ENCODE measurements at places on chromosomes 5 and 9. TPM values are rescaled to one million over a fixed set of nuclear protein-coding genes. Genes with fewer than 3 reads are reported as not detected.

DNA sequence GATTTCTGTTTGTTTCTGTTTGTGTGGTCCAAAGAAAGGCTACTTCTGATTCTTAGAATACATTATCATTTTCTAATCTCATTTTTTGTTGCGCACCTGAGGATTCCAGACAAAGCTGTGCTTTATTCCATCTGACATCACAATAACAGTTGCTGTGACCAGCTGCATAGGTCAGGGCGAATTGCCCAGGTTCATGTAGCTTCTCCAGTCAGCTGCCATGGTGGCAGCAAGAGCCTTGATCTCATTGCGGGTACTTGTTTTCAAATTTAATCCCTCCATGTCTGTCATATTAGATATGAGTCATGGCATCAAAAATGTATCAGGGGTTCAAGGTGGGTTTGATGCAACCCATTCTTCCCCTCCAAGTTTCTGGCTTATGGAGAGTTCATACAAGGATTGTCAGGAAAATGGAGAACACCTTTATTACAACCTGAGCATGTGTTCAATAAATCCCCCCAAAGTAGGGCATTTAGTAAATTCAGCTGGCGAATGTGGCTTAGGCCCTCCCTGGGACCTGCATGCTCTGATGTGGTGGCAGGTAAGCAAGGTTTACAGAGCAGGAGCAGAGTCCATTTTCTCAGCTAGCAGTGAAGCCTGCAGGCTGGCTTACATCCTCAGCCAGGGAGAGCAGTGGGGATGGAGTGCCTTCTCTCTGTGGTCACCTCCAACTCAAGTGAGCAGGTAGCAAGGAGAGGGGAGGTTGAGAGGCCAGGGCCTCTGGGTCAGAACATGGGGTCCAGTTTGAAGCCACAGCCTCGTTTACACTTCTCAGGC lies 13.9 kb downstream of the CAVIN4 start:
- no peak overlapping the region for H3K4me3 ChIP-seq
- no peak for DNase-seq
- peaks cover 7% of the 10 kb centered on the region for H3K4me1 ChIP-seq
- H3K27ac ChIP-seq: no peak overlapping the region
- H3K27me3 ChIP-seq: peaks cover 2% of the 10 kb centered on the region
- H3K36me3 ChIP-seq: no peaks in the 10 kb centered on the region

- H3K27ac ChIP-seq: no peak overlapping the region
- no peaks in the 10 kb centered on the region for H3K4me1 ChIP-seq
- no peaks in the 10 kb centered on the region for H3K36me3 ChIP-seq
- no peak overlapping the region for H3K4me3 ChIP-seq
- DNase-seq: no peak
- H3K27me3 ChIP-seq: no peaks in the 10 kb centered on the region
These were observed 73.2 kb downstream of the SNCAIP start for GRCh38 chr5:122385286-122385685.

DNA sequence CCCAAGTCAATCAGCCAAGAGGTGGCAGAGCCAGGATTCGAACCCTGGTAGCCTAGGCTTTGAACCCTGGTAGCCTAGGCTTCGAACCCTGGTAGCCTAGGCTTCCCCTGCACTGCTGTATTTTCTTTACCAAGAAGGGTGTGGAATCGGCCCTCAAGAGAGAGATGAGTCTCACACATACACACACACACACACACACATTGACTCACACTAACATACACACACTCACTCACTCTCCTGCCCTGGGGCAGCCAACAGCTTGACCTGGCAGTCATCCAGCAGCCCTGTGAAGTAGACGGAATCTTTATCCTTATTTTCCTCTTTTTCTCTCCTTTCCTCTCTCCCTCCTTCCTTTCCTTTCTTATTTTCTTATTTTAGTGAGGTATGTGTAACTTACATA lies 55.4 kb upstream of the RPL26L1 start:
- peak overlapping the region; percentile 16 for H3K4me3 ChIP-seq
- H3K27ac ChIP-seq: peak overlapping the region; percentile 93
- no peaks in the 10 kb centered on the region for H3K36me3 ChIP-seq
- H3K27me3 ChIP-seq: no peaks in the 10 kb centered on the region
- DNase-seq: no peak

DNA sequence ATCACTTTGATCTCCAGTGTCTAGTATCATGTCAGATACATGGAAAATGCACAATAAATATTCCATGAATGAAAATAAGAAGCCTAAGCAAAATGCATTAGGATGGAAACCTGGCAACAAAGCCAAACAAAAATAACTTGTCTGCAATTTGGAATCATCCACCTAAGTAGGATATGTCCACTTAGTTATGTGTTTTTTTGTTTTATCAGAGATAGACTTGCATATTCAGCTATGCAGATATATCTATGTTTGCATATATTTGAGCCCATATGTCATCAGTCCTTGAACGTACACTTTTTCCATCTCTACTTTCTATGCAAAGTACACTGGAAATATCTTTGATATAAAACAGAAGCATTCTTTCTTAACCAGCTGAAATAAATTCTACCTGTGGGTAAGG lies 707.1 kb downstream of the EFNA5 start:
- H3K4me3 ChIP-seq: no peak overlapping the region
- H3K36me3 ChIP-seq: no peaks in the 10 kb centered on the region
- peaks cover 5% of the 10 kb centered on the region for H3K4me1 ChIP-seq
- H3K27ac ChIP-seq: no peak overlapping the region

GRCh38 chr5:7075470-7075869 lies 320.5 kb upstream of the ADCY2 start:
- peaks cover 5% of the 10 kb centered on the region for H3K27me3 ChIP-seq
- no peaks in the 10 kb centered on the region for H3K36me3 ChIP-seq
- H3K4me1 ChIP-seq: peaks cover 20% of the 10 kb centered on the region
- DNase-seq: no peak
- no peak overlapping the region for H3K27ac ChIP-seq
- H3K4me3 ChIP-seq: no peak overlapping the region

DNA sequence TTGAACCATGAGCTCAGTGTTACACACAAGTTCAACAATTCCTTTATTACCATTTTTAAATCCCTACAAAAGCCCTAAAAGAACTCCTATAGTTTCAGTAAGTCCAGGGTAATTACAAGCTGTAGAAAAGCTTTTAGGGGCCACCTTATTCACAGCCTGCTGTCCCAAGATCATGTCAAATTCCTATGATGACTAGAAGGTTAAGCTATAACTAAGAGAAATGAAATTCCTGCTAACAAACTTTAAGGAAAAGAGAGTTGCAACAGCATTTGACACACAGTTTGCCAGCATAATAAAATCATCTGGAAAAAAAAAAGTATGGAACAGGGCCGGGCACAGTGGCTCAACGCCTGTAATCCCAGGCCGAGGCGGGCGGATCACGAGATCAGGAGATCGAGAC lies 31.5 kb downstream of the TMEM245 start:
- no peak overlapping the region for H3K4me3 ChIP-seq
- no peak for DNase-seq
- peak overlapping the region; percentile 49 for H3K27ac ChIP-seq
- peaks cover 30% of the 10 kb centered on the region for H3K36me3 ChIP-seq
- peaks cover 22% of the 10 kb centered on the region for H3K4me1 ChIP-seq
- no peaks in the 10 kb centered on the region for H3K27me3 ChIP-seq

GRCh38 chr5:89268460-89268859 lies 385.5 kb upstream of the MEF2C start:
- no peaks in the 10 kb centered on the region for H3K27me3 ChIP-seq
- H3K36me3 ChIP-seq: no peaks in the 10 kb centered on the region
- no peak overlapping the region for H3K27ac ChIP-seq
- DNase-seq: no peak

GRCh38 chr5:143119291-143119769 lies 284.2 kb downstream of the NR3C1 start:
- H3K27ac ChIP-seq: no peak overlapping the region

GRCh38 chr5:38948501-38948900 lies 102.7 kb downstream of the OSMR start:
- H3K4me1 ChIP-seq: no peaks in the 10 kb centered on the region
- H3K27ac ChIP-seq: no peak overlapping the region
- H3K36me3 ChIP-seq: peaks cover 20% of the 10 kb centered on the region
- H3K4me3 ChIP-seq: no peak overlapping the region

DNA sequence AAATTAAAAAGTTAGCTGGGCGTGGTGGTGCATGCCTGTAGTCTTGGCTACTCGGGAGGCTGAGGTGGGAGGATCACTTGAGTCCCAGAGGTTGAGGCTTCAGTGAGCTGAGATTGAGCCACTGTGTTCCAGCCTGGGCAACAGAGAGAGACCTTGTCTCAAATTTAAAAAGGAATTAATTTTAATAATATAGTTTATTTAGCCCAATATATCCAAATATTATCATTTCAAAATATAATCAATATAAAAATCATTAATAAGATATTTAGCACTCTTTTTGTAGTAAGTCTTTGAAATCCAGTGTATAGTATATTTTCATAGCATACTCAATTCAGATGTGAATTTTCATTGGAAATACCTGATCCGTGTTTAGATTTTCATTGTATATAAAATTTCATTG lies 43.2 kb upstream of the ORM1 start:
- peaks cover 57% of the 10 kb centered on the region for H3K4me1 ChIP-seq
- H3K27me3 ChIP-seq: no peaks in the 10 kb centered on the region
- peak; percentile 4 for DNase-seq

DNA sequence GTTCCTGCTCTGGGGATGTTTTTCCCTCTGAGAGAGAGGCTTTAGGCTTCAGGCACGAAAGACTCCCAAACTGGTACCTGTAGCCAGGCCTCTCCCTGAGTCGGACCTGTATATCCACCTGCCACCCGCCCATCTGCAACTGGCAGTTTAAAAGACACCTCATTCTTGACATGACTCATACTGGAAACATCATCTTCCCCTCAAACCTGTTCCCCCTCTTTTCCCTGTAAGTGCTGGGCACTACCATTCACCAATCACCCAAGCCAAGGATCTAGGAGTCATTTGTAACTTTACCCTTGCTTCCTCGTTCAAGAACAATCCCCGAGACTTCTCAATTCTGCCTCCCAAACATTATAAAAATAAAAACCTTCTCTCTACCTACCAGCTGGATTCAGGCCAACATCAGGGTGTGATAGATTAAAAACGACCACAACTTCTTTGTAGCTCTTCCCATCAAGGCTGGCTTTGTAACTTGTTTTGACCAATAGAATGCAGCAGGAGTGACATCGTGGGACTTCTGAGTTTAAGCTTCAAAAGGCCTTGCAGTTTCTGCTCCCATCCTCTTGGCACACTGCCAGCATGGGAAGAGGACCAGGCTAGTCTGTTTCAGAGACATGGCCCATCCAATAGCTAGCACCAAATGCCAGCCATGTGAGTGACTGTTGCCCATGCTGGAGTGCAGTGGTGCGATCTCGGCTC lies 1.8 kb upstream of the WDR31 start:
- peaks cover 27% of the 10 kb centered on the region for H3K4me1 ChIP-seq
- H3K36me3 ChIP-seq: no peaks in the 10 kb centered on the region
- no peak overlapping the region for H3K4me3 ChIP-seq
- no peaks in the 10 kb centered on the region for H3K27me3 ChIP-seq
- H3K27ac ChIP-seq: no peak overlapping the region
- DNase-seq: no peak

DNA sequence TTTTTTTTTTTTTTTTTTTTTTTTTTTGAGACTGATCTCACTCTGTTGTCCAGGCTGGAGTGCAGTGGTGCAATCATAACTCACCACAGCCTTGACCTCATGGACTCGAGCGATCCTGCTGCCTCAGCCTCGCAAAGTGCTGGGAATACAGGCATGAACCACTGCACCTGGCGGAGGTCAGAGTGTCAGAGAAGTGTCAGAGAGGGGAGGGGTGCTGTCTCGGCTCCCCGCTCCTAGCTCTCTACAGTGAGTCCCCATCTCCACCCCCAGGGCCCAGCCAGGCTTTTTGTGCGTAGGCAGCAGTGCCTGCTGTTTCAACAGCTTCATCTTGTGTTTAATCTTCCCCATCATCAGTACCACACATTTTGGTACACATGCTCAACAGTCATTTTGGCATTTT lies 38.3 kb downstream of the SAR1B start:
- no peaks in the 10 kb centered on the region for H3K27me3 ChIP-seq
- no peak overlapping the region for H3K4me3 ChIP-seq
- H3K36me3 ChIP-seq: no peaks in the 10 kb centered on the region
- H3K27ac ChIP-seq: no peak overlapping the region
- peak; percentile 57 for DNase-seq

DNA sequence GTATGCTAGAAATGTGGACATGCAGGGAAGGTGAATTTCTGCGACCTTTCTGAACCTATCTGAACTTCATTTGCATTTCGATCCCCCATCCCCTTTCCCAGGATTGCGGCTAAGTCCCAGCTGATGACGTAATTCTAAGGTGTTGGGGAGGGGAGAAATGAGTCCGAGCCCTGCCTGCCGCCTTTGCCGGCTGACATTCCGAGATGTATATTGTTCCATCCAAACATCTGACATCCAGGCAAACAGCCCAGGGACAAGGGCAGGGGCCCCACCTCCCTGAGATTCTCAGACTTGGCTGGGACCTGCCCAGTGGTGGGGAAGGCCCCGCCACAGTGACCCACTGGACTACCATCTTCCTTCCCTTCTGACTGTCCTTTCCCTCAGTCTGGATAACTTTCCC lies 494.6 kb downstream of the ENC1 start:
- peaks cover 13% of the 10 kb centered on the region for H3K4me1 ChIP-seq
- DNase-seq: no peak
- H3K4me3 ChIP-seq: no peak overlapping the region
- peaks cover 4% of the 10 kb centered on the region for H3K27me3 ChIP-seq

DNA sequence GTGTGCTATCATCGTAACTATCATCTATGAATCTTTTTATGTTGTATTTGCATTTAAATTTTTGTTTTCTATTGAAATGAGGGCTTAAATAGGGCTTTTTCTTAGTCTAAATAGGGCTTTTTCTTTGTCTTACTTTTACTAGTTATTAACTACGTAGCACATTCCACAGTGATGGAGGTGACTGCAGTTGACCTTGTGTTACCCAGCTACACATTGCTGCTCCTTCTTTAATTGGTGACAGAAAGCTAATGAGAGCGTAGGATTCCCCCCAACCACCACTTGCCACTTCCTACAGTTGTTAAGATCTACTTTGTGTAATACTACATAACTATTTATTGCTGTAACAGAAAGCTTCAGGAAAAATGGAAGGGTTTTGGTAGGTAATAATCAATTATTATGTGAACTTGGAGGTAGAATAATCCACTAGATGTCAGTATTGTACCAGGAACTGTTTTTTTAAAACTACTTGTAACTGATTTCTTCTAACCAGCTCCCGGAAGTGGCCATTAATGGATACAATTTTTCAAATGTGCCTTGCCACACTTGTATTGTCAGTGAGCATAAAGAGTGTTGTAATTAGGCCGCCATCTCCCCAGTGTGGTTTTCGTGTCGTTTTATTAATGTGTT lies 18.0 kb downstream of the MTRR start:
- no peak overlapping the region for H3K27ac ChIP-seq
- no peak for DNase-seq
- H3K36me3 ChIP-seq: peaks cover 19% of the 10 kb centered on the region
- no peaks in the 10 kb centered on the region for H3K27me3 ChIP-seq

DNA sequence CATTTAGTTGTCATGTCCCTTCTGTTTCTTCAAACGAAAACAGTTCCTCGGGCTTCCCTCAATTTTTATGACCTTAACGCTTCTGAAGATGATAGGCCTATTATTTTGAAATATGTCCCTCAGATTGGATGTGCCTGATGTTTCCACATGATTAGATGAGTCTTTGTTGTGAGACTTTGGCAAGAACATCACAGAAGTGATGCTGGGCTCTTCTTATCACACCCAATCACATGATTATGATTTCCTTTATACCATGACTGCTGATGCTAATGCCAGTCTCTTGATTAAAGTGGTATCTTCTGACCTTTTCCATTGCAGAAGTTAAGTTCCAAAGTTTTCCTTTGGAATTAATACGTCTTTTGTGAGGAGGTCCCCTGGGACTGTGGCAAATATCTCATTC lies 175.7 kb downstream of the SAXO1 start:
- no peak for DNase-seq
- no peaks in the 10 kb centered on the region for H3K27me3 ChIP-seq
- H3K4me3 ChIP-seq: no peak overlapping the region
- peaks cover 15% of the 10 kb centered on the region for H3K4me1 ChIP-seq
- H3K36me3 ChIP-seq: no peaks in the 10 kb centered on the region

Gene SCGB3A2
- total RNA-seq: not detected

Gene DOCK8
- 0.17 TPM for total RNA-seq

Gene IL4
- not detected for total RNA-seq

Gene BAAT
- 0.24 TPM for total RNA-seq
